ENCODE measurements at places on chromosomes 5 and 9.

DNA sequence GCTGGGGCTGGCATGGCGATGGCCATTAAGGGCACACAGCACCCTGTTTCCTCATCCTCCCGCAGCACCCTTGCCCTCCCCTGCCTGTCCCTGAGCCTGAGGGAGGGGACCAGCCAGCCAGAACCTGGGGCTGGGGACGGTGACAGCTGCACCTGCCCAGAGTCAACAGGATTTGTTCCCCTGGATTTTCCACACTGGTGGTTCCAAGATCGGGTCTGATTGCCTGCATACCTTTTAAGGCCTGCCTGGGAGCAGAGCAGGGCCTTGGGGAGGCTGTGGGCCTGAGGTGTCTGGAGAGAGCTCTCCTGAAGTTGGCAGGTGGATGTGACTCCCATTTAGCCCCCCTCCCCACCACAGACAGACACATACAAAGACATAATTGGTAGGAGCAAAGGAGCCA, 61.0 kb upstream of the C5orf58 start:
- no peak for ATAC-seq

- no peak for ATAC-seq
Observed at GRCh38 chr5:157540124-157540523, 35.5 kb downstream of the ADAM19 start.

GRCh38 chr5:39469777-39470415, 45.1 kb upstream of the DAB2 start:
- no peak for ATAC-seq

GRCh38 chr5:7467179-7467578, 71.2 kb downstream of the ADCY2 start:
- no peak for ATAC-seq

GRCh38 chr5:77438071-77438470, 54.0 kb downstream of the WDR41 start:
- ATAC-seq: no peak

GRCh38 chr5:178527458-178528307, 62.5 kb downstream of the COL23A1 start:
- ATAC-seq: no peak

GRCh38 chr5:59042201-59043055, 459.6 kb downstream of the RAB3C start:
- ATAC-seq: no peak

DNA sequence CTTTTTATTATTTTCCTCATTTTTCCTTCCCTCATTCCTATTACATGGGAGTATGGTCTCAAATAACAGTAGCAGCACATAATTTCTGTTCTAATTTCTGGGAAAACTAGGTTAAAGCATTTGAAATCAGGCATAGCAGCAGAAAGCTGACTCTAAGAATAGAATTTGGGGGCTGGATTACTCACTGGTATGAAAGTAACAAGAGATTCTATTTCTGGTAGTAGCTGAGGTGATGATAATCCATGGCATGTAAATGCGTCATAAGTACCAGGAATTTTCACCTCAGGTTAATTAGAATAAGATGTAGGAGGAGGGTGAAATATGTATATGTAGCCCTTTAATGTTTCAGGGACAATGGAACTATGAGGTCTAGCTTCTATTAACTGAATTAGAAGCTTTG, 662.0 kb downstream of the PTPRD start:
- ATAC-seq: no peak

DNA sequence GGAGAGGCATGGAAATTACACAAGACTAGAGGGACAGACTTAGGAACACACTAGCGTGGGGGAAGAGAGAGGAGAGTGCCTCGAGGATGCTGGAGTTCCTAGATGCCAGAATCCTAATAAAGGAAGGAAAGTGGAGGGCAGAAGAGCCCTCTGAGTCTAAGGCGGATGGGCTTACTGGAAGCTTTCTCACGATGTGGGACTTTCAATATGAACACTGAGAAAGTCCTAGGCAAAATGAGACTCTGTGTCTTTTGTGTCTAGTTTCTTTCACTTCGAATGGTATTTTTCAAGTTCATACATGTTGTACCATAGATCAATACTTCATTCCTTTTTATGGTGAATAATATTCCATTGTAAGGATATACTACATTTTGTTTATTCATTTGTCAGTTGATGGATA, 239.4 kb downstream of the NSG2 start:
- no peak for ATAC-seq

DNA sequence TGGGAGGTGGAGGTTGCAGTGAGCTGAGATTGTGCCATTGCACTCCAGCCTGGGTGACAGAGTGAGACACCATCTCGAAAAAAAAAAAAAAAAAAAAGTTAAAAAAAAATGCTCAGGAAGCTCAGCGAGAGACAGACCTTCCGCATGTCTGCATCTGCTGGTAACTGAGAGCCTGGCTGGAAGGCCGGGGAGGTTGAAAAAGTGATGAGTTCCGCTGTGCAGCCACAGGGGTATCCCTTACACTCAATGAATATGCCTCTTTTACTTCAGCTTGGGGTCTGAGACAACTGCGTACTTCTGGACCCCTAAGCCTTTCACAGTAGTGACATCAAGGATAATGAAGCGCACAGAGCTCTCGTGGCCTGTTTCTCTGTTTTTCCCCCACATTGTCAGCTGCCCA, 179.9 kb upstream of the KLF4 start:
- ATAC-seq: no peak

DNA sequence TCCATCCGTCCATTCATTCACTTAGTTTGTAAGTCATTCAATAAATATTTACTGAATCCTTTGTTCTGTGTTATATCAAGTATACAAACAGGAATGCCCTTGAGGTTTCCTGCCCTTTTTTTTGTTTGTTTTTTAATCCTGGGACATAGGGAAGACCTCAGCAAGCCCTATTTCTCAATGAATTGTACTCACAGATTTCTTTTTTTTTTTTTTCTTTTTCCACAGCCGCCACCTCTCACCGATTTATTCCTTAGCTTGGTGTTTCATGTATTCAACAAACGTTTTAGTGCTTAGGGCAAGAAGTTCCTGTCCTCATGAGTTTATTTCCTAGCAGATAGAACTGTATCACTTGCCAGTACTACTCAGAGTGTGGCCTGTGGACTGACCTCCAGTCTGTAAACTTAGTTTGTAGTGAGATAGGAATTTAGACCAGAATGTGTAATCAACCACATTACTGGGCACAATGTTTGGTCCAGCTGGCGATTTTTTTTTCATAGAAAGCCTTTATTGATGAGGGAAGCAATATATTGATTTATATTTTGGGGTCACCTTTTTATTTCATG, 35.4 kb upstream of the C5orf47 start:
- ATAC-seq: no peak

DNA sequence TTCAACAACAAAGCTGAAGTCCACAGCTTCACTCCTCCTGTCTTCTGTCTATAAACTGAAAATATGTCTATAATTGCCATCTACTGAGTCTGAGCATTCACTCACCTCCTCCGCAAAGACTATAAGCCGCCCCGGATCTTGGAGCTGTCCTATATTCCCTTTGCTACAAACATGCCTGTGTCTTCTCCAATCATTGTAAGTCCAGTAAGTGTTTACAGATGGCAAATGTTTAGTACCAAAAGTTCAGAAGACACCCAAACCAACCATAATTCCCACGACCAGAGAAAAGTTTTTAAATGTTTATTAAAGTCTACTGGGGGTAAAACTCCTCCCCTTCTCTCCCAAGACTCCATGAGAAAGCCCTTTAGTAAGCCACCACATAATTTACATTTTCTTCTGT, 80.9 kb downstream of the EBF1 start:
- no peak for ATAC-seq

DNA sequence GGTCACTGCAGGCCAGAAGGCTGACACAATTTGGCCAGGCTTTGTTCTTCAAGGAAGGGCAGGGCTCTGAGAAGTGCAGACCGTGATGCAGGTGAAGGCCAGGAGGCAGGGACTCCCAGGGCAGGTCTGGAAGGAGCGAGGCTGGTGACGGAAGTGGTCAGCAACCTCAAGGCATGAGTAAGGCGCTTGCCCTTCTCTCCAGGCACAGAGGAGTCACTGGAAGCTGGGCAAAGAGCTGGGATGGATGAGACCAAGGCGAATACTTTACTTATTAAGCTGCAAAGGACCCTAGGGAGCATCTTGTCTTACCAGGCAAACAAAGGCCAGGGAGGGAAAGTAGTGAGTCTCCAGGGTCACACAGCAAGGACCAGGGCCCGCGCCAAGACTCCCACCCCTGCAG, 18.6 kb downstream of the IRF1 start:
- no peak for ATAC-seq

GRCh38 chr5:102286476-102286875, 9.6 kb downstream of the SLCO4C1 start:
- ATAC-seq: no peak

DNA sequence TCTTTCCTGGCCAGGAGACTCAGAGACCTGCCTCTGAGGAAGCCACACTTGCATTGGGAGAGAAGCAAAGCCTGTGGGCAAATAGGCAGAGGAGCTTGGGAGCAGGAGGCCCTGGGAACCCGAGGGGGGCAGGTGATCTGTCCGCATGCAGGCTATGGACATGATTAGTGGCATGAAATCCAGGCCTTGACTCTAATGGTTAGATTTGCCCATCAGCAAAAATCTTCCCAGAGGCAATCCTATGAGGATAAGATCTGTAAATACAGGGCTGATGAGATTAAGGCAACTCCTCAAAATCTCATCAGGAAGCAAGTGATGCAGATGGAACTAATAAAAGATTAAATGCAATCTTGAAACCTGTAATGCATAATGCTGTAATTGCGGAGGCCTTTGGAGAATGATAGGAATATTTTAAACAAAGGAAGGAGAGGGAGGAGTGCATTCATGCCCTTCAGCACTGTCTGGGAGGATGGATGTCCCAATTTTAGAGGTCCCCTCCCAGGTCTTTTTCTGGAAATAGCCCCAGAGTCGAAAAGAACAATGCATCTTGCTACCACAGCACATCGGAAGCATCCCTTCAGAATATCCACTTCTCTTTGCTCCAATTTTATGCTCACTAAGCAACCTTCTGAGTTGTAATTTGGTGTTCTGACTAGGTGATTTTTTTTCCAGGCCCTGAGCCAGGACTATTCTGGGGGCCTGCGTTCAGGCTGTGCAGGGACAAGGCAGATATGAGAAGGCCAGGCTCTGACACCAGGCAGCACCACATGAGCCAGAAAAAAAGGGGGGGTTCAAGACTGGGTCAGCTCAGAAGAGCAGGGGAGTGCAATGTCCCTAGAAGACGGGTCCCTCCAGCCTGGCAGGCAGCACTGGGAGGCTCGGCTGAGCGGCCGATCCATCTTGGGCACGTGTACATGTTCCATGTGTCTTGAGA, 66.5 kb downstream of the MED10 start:
- no peak for ATAC-seq

GRCh38 chr5:174426388-174426787, 298.0 kb upstream of the MSX2 start:
- no peak for ATAC-seq

- no peak for ATAC-seq
Observed at GRCh38 chr9:125280945-125281344, 19.3 kb downstream of the GAPVD1 start.

DNA sequence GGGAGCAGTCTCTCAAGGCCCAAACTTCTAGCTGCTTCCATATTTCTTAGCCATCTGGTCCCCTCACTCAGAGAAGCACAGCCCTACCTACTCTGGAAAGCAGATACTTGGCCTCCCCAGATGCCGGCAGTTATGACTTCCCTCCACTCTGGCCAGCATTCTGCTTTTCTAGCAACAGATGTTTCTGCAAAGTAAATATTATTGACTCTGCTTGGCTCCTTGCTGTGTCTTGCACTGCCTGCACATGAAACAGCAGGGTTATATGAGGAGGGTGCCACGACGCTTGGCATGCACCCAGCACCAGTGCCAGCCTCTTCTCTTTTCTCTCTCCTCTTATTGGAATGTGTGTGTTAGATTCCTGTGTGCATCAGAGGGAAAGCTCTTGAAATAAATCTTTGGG, 99.7 kb downstream of the ARHGAP26 start:
- ATAC-seq: no peak

GRCh38 chr5:111596705-111597104, 84.4 kb upstream of the STARD4 start:
- ATAC-seq: no peak

DNA sequence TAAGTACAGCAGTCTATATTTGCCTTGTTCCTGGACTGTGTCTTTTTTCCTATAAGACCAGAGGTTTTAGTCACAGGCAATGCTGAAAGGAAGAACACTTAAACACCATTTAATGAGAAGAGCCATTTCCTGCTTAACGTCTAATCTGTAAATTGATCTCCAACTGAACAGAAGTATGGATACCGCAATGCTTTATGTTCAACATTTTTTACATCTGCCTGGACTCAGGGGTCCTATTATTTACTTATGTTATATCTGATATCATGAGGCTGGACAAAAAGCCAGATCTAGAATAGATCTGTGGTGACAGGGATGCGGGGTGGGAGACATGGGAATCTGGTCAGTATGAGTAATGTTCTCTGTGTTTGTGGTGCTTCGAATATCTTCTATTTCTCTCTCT, 334.6 kb upstream of the MPDZ start:
- ATAC-seq: no peak

DNA sequence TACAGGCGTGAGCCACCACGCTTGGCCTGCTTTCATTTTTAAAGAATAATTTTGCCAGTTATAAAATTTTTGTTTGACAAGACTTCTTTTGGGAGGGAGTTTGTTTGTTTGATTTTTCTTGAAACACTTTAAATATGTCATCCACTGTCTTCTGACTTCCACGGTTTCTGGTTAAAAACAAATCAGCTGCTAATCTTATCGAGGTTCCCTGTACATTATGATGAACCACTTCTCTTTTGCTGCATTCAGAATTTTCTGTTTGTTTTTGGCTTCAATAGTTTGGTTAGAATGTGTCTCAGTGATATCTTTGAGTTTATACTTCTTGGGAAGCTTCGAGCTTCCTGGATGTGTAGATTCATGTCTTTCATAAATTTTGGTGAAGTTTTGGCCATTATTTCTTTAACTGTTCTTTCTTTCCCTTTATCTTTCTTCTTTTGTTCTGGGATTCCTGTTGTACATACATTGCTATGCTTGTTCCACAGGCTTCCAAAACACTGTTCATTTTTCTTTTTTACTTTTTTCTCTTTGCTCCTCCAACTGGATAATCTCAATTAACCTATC, 60.8 kb downstream of the MSX2 start:
- no peak for ATAC-seq

- ATAC-seq: no peak
Observed at GRCh38 chr9:124761710-124762109, 9.4 kb downstream of the NR6A1 start.

- no peak for ATAC-seq
Observed at GRCh38 chr5:180643191-180643851, 6.1 kb downstream of the FLT4 start.

DNA sequence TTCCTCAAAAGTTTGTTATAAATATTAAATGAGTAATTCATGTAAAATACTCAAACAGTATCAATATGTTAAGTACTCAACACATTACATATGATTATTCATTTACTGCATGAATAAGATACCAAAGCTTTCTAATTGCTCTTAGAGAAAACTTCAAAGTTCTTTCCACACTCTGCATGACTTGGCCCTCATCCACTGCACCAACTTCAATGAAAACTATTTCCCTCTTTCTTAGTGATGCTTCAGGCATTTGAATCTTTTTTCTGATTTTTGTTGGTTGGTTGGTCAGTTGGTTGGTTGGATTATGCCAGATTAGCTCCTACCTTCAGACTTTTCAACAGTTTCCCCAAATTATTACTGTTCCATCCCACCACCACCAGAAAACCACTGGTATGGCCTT, 314.7 kb upstream of the RGMB start:
- ATAC-seq: no peak

- no peak for ATAC-seq
Observed at GRCh38 chr5:67404256-67405100, 207.9 kb upstream of the CD180 start.

Measured in activated CD4-positive, CD25-positive, alpha-beta regulatory T cell treated with anti-CD3 and anti-CD28 coated beads, Interleukin-2, amount 50 U/mL, for 24 hours (primary cell).